Hematopoietic multipotent progenitor cell treated with erythropoietin and hydrocortisone succinate and interleukin-3 and kit ligand, for 6 days (in vitro differentiated cells): ENCODE measurements at places on chromosomes 6 and 20.

GRCh38 chr20:328027-328974 lies 2.9 kb downstream of the SOX12 start:
- no peak for DNase-seq

DNA sequence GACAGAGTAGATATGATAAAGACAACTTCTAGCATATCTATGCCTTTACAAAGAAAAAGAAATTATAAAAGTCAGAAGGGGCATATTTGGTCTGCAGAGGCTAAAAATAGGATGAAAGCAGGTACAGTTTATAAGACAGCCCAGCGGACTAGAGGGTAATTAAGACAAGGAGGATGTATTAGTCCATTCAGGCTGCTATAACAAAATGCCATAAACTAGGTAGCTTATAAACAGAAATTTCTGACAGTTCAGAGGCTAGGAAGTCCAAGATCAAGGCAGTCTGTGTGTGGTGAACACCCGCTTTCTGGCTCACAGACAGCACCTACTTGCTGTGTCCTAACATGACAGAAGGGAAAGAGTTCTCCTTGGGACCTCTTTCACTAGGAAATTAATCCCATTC lies 5.7 kb downstream of the HBS1L start:
- no peak for DNase-seq

- no peak for DNase-seq
These were observed 160.2 kb upstream of the FOXA2 start for GRCh38 chr20:22744341-22745193.

DNA sequence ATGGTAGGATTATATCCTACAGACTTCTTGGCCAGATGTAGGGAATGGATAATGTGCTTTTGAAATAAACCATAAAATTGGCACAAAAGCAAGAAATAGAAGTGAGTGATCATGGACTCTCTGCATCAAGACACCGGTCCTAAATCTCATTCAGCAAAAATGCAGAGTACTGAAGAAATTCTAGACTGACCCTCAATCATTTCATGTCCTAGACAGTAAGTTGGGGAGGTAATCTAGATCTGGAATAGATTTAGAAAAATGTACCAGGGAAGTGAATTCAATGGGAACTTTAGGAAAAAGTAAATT lies 69.7 kb upstream of the ADTRP start:
- no peak for DNase-seq

GRCh38 chr6:117495425-117495824 lies 13.0 kb downstream of the DCBLD1 start:
- DNase-seq, result no peak

- DNase-seq, result no peak
These were observed 31.2 kb downstream of the KCNQ5 start for GRCh38 chr6:72653026-72653425.

DNA sequence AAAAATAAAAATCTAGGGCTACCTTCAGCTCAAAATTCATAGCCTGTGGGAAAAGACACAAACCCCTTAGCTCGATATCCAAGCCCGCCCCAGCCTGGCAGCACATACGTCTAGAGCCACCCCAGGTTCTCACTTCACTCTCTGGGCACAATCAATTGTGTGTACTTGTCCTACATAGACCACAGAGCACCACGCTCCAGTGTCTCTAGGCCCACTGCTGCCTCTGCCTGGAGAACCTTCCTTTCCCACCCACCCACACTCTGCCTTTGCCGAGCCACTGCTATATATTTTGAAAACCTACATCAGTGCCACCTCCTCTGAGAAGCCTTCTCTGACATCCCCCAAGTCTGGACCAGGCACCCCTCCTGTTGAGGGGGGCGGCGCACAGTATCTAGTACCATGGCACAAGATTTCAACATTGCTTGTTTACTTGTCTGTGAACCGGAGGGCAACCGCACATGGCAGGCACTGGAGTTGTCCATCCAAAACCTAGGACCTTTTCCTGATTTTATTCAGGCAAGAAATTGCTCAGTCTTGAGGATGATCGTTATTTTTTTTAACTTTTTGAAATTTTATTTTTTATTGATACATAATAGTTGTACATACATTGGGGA lies 141.5 kb downstream of the UNC5CL start:
- no peak for DNase-seq

DNA sequence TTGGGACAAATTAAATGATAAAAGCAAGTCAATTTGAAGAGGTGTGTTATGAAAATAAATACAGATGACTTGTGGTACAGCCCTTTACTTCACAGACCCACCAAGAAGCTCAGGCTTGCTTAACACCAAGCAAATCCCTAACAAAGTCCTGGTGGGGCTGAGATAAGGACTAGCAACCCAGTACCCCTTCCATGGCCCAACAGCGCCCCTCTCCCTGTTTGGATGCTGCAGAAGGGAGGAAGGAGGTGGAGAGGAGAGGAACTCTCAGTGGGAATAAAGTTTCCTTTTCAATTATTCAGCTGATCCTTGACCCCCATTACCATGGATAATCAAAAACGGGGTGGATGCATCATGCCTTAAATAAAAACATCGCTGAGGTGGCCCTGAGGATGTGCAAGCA lies 4.5 kb upstream of the ZNF831 start:
- DNase-seq, result no peak

GRCh38 chr20:41119614-41120561 lies 17.5 kb upstream of the PLCG1 start:
- DNase-seq, result no peak

GRCh38 chr20:56955680-56956079 lies 310.8 kb downstream of the BMP7 start:
- no peak for DNase-seq

GRCh38 chr6:50654155-50654554 lies 59.2 kb upstream of the TFAP2D start:
- no peak for DNase-seq

DNA sequence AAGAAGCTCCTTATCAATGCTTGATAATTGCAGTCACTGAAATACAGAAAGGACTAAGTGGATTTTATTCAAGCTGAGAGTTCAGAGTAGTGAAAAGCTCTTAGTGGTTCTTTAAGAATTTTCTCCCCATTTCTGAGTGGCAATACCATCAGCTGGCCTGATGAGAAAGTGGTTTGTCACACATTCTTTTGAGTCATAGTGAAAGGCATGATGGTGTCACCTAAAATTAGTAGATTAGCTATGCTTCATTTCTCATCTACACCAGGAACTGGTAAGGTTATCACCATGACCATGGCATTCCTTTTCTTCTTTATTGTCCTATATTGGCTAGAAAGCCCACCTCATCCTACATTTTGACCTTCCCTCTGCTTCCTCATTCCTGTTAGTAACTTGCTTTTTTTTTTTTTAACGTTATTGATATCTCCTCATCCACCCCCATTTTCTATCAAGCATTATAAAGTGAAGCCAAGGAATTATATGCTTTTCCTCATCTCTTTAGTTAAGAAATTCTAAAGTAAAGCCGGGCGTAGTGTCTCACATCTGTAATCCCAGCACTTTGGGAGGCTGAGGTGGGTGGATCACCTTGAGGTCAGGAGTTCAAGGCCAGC lies 67.4 kb upstream of the LOC128125822 start:
- no peak for DNase-seq

DNA sequence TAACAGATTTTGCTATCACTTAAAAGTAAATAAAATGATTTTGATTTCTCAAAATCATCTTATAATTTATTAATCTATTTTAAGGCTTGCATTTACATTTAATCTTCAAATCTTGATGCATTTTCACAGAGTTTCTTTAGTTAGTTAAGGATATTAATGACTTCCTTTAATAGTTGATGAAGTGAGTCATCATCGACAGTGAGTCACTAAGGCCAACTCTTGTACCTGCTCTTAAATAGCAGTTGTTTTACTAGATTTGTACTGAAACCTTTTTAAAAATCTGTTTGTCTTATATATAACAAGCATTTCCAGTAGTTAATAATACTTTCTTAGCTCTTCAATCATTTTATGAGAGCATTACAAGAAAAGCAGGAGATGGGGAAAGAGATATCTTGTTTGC lies 191.7 kb downstream of the ESR1 start:
- no peak for DNase-seq

- DNase-seq, result no peak
These were observed 1021.6 kb upstream of the FLRT3 start for GRCh38 chr20:15359056-15359455.

GRCh38 chr6:52603000-52603795 lies 26.3 kb upstream of the TRAM2 start:
- DNase-seq, result no peak

DNA sequence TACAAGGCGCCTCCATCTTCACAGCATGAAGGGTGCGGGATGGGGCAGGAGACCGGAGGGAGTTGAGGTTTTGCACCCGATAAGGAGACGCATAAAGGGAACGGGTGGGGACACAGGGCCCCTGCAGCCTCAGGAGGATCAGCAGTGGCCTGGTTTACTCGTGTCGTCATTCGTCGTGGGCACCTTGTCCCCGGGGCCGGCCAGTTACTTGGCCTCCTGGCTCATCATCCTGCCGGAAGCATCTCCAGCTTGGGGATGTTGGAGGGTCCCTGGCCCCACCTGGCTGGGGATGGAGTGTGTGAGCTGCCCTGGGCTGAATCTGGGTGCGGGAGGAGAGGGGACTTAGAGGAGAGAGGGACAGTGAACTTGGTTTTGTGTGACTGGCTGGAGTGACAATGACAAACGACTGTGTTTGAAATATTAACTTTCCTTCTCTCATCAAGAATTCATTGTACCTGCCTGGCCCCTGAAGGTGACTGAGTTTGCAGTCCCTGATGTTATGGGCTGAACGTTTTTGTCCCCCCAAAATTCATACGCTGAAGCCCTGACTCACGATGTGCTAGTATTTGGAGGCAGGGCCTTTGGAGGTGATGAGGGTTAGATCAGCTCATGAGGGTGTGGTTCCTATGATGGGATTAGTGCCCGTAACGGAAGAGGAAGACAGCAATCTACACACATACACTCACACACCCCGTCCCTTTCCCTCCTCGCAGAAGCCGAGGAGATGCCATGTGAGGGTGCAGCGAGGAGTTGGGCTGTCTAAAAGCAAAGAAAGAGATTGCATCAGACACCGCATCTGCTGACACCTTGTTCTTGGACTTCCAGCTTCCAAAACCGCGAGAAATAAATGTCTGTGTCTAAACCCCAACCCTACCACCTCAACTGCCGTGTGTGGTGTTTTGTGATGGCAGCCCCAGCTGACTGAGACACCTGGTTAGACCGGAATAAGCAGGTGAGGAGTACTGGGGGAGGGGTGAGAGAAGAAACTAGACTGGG lies 65.0 kb upstream of the MAP3K4 start:
- DNase-seq, result no peak

GRCh38 chr20:40865095-40865494 lies 163.5 kb upstream of the TOP1 start:
- no peak for DNase-seq

- no peak for DNase-seq
These were observed 47.0 kb downstream of the TNFAIP3 start for GRCh38 chr6:137913996-137914529.

GRCh38 chr6:151962246-151962846 lies 154.9 kb downstream of the ESR1 start:
- peak; percentile 57 for DNase-seq

DNA sequence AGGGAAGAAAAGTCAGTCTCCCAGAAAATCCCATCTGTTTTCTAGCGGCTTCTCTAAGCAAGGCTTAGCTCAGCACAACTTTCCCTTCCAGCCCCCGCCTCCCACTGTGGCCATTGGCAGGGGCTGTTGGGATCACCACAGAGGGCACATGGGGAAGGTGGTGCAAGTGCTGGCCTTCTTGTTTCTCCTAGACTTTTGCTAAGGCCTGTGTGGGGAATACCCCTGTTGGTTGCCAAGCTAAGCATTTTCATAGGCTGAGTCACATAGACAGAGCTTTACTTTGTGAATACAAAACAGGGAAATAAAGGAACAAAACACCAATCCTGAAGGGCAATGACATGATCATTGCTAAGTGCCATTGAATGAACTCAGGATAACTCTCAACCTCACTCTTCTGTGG lies 32.4 kb upstream of the TIAM2 start:
- DNase-seq, result no peak

DNA sequence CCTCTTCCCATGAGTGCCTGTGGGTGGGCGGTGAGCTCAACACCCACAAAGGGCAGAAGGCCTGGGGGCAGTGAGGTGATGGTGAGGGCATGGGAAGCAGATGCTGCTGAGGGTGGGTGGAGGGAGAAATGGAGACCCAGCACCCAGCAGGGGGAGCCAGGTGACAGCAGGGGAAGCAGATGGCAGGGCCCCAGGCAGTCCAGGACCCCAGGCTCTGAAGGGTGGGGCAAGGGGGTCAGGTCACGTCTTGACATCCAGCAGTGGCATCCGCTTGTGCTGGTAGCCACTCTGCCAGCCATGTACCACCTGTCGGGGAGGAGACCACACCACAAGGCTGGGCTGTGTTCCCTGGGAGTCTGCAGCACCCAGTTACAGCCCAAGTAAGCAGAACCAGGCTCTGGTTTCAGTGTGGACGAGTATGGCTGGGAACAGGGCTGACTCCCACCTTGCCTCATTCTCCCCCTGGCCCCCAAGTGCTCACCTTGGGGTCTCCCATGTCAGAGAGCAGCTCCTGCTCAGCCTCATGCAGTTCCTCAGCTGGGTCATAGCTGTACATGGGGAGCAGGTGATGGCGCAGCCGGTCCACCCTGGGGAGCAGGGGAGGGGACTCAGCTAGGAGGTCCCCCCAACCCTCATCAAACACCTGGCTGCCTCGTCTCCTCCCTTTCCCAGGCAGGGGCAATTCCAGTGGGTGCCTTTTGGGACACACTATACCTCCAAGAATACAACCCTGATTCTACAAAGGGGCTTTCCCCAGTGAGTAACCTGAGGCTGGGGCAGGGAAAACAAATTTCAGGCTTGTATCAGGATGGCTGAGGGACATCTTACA lies 2.0 kb downstream of the SMIM29 start:
- DNase-seq, result peak; percentile 73

DNA sequence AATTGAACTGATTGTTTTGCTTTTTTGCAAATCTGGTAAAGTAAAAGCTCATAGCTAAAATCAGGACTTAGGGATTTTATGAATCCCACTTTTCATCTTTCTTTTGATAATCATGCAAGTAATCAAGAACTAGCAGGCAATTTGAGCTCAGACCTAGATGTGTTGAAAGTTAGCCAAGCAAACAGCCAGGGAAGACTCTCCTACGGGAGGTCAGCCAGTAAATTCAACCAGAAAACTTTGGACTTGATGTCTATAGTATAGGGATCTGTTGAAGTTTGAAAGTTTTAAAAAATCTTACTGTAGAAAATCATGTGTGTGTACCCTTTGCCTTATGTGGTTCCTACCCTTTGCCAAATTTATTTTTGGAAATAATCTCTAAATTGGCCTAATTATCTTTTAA lies 95.0 kb upstream of the TPD52L1 start:
- no peak for DNase-seq

DNA sequence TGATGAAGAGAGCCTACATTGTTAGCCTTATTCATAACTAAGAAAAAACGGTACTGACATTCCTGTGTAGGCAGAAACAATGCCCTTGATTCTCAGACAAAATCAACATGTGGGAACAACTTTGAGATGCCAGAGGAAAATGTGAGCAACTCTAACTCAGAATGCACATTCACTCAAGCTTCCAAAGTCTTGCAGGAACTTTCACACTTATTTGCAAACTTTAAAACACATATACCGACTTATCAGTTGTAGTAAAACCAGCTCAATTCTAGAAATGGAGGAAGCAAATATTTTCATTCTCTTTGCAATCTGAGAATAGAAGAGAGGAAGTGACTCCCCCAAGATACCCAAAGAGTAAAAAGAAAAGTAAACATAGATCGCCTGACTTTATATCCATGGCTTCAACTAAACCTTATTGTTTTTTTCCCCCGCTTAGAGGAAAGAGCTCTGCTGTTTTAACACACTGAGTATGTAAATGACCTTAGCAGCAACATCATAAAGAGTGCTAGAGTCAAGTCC lies 117.6 kb downstream of the EPB41L2 start:
- no peak for DNase-seq

- DNase-seq, result no peak
These were observed 150.5 kb upstream of the PTPN1 start for GRCh38 chr20:50359607-50360217.

- peak; percentile 80 for DNase-seq
These were observed 38.2 kb downstream of the MBOAT1 start for GRCh38 chr6:20173833-20174792.
